Left lung (tissue), 14 donors: ENCODE measurements at places on chromosomes 11 and 22. TPM values are rescaled to one million over a fixed set of nuclear protein-coding genes. Genes with fewer than 3 reads are reported as not detected.

GRCh38 chr22:42443240-42444076 is 11.3 kb upstream of the NFAM1 start:
- no peak for DNase-seq

- no peak for DNase-seq
Measured at GRCh38 chr22:30538280-30538679, 8.3 kb downstream of the SEC14L6 start.

DNA sequence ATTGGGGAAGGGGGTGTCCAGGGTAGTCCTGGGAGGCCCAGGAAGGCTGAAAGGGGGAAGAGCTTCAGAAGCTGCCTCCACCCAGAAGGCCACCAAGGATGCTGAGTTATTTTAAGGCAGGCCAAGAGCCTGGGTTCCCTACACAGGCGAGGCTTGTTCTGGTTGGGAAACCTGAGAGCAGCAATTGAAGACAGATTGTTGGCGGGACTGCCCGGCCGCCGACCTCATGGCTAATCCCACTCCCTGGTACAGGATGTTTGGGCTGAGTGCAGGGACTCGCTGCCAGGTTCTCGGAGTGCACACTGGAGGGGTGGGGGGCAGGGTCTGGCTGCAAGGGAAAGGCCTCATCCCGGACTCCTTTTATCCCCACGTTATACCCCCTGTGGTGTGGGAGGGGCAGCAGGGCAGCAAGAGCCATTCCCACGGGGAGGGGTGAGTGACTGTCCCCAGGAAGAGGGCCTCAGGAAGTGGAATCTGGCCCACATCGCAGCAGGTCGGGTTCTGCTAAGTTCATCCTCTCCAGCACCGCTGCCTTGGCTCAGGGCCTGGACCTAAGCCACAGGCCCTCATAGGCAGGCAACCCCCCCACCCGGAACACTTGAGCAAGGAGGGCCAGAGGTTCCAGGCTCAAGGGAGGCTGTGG is 43.6 kb upstream of the PRR5 start:
- peak; percentile 59 for DNase-seq

DNA sequence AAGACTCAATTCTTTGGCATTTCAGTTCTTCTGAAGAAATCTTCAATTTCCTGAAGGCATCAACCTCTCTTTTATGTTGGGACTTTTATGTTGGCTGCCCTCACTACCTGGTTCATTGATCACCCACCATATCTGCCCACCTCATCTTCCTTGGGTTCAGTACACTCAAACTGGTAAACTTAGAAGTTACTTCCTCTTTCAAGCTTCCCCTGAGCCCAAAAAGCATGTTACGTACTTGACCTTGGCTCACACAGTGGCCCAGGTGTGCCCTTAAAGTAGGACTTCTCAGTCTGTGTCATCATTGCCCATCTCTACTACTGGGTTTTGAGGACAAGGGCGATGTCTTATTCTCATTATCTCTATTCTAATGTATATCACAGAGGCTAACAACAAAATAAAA is 86.1 kb downstream of the GRIA4 start:
- no peak for DNase-seq

- no peak for DNase-seq
Measured at GRCh38 chr11:34595391-34595790, 25.5 kb upstream of the EHF start.

Gene KDM2A
- polyA plus RNA-seq: 82.6 TPM

- no peak for DNase-seq
Measured at GRCh38 chr11:35122308-35122707, 16.7 kb upstream of the CD44 start.

DNA sequence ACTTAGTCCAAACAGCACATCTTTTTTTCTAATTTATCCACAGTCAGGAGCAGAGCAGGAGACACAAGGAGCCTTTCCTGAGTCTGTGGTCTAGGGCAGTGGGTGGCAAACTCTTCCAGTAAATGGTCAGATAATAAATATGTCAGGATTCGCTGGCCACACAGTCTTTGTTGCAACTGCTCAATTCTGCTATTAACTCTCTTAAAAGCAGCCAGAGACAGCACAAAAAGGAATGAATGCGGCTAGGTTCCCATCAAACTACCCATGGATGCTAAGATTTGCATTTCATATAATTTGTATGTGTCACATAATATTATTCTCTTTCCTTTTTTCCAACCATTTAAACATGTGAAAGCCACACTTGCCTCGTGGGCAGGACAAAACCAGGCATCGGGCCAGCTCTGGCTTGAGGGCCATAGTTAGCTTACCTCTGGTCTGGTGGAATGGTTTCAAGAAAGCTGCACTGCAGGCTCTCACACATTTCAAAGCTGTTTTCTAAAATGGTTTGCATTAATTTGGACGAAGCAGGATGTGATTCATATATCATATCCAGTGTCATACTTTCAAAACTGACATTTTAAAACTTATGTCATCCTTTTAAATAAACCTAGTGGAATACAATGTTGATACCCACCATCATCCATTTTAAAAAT is 64.7 kb upstream of the CD5 start:
- DNase-seq: no peak

GRCh38 chr22:28647216-28647615 is 32.4 kb downstream of the TTC28 start:
- DNase-seq: no peak

Gene TRIM48
- not detected for polyA plus RNA-seq

DNA sequence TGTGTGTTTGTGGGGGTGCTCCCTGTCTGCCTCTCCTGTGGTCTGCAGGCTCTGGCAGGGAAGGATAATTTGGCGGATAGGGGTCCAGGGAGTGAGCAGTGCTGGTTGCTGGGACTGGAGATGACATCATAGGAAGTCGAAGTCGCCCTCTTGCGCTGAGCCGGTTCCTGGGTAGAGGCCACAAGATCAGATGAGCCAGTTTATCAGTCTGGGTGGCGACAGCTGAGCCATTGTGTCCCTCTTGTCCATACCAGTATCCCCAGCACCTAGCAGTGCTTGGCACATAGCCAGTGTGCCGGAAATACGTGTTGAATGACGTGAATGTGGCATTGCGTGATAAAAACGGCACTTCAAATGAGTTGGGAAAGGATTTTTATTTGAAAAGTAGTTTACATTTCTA is 9.8 kb downstream of the APOL5 start:
- no peak for DNase-seq

DNA sequence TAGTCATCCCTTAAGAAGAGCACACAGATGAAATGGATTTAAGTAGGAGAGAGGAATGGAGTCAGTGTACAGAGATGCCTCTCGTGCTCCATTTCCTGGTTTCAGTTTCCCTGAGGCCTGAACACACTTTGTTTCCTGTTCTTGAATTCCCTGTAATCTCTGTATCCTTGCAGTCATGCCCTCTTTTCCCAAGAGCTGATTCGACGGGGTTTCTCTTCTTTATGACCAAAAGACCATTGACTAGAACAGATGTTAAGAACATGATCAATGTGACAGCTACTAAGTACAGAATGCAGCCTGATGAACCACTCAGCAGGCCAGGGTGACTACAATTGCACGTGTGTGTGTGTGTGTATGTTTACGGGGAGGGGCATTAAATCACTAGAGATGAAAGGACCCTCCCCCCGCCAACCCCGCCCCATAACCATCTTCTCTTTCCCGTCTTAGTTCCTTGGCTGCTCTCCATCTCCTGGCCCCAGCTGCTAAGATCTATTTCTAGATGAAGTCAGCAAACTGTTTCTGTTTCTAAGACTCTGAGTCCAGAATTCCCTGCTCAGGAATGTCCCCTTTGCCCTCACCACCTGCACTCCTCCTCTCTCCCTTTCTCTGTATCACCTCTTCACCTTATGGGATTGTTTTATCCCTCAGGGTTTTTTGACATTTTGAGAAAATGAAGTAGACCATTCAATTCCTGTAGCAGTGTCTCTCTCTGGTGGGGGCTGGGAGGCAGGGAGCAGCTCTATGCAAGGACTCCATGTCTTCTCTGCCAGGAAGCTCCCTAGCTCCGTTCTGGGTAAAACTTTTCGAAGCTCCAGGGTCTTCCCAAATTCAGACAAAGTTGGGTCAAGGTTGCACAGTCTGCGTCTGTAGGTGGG is 26.0 kb downstream of the SLC22A6 start:
- DNase-seq: no peak

Gene FBLN1
- polyA plus RNA-seq: 300 TPM

- DNase-seq: peak; percentile 17
Measured at GRCh38 chr11:34151166-34151565, 45.7 kb downstream of the NAT10 start.

Gene TMEM191C
- polyA plus RNA-seq: 1.7 TPM

- no peak for DNase-seq
Measured at GRCh38 chr11:88807349-88807748, 258.4 kb downstream of the GRM5 start.

Gene GGTLC3
- polyA plus RNA-seq: not detected

GRCh38 chr11:102139081-102139498 is 28.8 kb downstream of the YAP1 start:
- peak; percentile 46 for DNase-seq

Gene FAM227A
- polyA plus RNA-seq: 6.9 TPM

DNA sequence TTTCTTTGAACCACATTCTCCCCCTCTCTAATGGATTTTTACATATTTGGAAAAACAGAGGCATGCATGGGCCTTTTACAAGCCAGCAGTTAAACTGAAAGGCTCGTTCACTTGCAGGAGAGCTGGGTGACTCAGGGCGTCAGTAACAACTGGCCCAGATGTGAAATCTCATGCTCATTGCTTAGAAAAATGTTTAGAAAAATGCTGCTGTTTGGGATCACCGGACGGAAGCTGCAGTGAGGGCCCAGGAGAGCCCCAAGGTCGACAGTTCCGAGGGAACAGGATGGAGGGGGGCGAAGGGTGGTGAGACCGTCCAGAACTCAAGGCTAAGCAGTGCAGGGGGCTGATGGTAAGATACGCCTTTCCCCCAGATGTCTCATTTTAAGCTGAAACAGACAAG is 41.7 kb upstream of the SMTN start:
- peak; percentile 73 for DNase-seq

Gene ZC3H12C
- 9.1 TPM for polyA plus RNA-seq

DNA sequence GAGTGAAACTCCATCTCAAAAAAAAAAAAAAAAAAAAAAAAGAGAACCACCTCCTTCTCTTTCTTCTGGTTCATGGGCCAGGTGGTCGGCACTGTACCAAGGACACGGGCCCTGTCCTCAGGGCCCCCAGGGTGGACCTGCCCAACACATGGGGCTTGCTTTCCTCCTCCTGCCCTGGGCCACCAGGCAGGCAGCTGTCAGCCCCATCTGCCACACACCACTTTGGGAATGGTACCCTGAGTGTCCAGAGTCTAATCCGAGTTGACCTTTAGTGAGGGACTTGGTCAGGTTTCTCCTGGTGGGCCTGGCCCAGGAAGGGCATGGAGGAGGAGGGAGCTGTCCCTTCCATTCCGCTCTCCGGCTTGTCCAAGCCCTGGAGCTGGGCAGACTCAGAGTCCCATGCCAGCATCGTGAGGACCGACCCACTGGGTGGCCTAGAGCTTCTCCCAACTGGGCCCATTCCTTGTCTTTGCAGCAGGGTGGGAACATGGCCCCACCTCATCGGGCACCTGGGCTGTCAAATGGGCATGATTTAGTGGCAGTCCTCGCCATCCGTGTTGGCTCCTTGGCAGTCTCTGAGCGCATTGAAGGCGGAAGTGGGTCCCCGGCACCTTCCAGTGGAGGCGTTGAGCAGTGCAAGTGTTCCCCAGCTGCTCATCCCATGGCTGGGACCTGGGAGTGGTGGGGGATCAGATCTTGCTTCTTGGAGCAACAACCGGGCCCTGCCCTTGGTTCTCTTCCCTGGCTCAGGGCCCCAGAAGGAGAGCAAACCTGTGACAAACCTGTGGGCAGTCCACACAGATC is 94.8 kb downstream of the BCR start:
- no peak for DNase-seq

DNA sequence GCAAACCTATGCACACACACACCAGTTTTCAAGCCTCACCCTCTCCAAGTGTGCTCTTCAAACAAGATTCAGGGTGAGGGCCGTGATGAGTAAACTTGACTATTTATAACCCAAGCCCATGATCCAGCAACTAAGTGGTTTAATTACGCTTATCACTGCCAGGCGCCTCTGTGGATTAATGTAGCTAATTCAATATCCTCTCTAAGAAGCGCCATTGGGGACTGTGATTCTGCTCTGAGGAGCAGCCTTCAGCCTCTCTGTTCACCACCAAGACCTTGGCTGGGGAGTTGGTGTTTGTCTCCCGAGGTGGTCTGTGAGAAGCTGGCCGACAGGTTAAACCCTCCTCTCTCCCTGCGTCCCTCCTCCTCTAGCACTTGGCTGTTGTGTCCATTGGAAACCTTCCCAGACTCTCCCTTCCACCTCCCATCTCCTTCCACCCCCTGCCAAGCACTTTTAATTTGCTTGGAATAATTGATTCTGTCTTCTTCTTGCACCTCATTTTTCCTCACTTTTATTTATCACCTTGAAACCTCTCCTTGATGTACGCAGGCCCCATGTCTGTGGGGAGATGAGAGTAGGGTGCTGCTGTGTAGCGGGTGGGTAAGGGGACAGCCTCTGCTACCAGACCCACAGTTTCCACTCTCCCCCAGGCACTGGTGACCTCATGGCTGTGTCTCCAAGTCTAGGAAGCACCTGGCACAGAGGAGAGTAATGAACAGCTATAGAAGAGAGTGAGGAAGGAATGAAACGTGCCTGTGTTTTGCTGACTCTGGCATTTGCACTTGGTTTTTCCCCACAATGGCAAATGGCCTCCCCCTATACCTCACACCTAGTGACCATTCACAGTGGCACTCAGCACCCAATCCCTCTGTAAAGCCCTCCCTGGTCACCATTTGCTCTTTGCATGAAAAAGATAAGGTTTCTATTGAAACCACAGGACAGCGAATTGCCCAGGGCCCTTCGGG is 236.6 kb downstream of the GRIK4 start:
- no peak for DNase-seq

DNA sequence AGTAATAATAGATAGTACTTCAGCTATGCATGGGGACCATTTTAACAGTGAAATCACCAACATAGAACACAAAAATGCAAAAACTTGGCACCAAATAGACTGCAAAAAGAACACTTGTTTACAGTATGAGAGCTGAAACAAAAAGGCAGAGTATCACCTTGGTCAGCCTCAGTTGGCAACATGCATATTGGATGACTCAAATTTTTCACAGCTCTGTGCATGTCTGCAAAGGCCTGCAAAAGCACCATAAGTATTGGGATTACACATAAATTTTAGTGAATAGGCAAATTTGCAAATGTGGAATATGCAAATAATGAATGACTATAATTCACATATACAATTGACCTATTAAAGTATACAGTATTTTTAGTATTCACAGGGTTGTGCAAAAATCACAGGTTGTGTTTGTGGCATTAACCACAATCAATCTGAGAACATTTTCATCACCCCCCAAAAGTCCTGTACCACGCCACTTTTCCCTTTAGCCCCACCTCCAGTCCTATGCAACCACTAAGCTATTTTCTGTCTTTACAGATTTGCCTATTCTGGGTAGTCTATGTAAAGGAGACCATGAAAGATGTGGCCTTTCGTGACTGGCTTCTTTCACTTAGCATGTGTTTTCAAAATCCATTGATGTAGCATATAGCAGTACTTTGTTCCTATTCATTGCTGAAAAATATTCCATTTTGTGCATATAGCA is 47.2 kb downstream of the CCDC15 start:
- DNase-seq: no peak
